DMS153 (cell line): ENCODE measurements at places on chromosomes 4 and X.

- no peak for DNase-seq
These were observed 337.8 kb downstream of the PDGFC start for GRCh38 chr4:156633847-156634246.

DNA sequence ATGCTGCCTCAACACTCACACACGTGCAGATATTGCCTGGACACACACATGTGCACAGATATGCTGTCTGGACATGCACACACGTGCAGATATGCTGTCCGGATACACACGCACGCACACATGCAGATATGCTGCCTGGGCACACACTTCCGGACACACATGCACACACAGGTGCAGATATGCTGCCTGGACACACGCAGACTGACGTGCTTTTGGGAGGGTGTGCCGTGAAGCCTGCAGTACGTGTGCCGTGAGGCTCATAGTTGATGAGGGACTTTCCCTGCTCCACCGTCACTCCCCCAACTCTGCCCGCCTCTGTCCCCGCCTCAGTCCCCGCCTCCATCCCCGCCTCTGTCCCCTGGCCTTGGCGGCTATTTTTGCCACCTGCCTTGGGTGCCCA, 14.7 kb downstream of the FGFRL1 start:
- no peak for DNase-seq

- no peak for DNase-seq
These were observed 293.4 kb upstream of the IGFBP7 start for GRCh38 chr4:57403591-57403990.

DNA sequence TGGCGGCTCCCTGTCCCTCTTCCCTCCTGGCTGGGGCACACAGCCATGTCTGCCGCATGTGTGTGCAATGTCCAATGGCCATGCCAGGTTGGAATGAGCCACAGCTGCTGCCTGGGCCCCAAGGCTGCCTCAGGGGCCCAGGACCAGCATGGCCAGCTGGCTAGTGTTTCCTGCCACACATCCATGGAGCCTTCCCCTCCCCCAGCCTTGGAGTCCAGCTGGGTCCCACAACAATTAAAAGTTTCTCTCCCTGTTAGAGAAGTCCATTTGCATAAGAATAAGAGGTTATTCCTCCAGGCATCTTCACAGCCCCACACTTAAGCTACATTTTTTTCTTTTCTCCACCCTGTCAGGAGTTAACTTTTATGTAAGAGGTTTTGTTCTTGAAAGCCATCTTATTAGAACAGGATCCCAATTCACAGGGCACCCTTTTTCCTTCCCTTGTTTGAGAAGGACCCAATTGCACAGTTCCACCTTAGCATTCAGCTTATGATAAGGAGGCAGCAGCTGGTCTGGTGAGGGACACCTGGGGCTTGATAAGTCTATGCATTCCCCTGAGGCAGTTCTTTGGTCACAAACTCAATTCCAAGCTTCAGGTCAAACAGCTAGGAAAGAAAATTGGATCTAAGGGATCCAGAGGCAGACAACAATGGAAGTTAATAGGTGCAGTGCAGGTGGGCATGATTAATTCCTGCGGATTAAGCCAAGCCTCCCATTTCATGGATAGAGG, 963.3 kb upstream of the GRIA3 start:
- DNase-seq = no peak

DNA sequence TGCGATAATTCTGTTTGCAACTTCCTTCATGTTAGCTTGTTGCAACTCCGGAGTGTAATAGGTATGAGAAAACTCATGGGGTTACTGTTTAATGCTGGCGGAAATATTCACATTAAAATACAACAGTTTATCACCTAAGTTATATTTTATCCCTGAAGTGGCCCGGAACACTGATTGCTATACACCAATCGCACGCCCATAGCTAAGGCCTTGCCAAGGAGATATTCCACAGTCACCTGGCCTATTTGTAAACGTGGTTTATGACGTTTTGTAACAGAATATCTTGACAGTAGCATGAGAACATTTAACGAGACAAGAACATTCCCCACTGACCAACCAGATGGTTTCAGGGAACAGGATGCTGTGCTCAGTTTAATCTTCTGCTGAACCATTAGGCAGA, 23.2 kb upstream of the FAM90A26 start:
- DNase-seq = no peak

DNA sequence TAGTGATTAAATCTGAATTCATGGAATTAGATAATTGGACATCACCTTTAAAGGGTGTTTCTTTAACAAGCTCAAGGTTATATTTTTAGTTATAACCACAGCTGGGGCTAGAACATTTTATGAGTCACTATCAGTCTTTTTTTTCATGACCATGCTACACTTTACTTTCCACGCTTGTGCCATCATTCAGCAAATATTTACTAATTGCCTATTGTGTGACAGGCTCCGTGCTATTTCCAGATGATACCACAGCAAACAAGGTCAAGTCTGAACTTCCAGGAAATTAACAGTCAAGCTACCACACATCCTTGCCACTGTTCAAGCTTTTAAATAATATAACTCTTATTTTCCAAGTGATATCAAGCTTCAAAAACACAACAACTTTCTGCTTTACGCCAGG, 16.5 kb downstream of the SPANXN3 start:
- DNase-seq = peak; percentile 31

GRCh38 chr4:145920205-145920604, 18.4 kb downstream of the ZNF827 start:
- DNase-seq = no peak

- no peak for DNase-seq
These were observed 142.1 kb downstream of the DCTD start for GRCh38 chr4:182775075-182775474.

DNA sequence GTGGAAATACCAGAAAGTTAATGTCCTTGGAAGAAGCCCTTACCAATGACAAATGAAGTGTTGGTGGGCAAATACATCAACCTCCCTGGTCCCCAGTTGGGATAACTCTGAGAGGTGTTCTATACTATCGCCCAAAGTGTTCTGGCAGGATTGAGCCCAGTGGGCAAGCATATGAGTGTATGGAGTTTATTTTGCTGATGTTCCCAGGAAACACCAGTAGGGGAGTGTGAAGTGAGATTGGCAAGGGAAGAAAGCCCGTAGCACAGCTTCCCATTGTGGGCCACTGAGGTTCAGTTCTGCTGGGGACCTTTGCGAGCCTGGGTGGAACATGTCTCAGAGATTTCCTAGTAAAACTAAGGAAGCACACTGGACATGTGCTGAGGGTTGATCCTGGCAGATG, 65.1 kb downstream of the ARHGAP6 start:
- no peak for DNase-seq

- DNase-seq = no peak
These were observed 603.7 kb downstream of the GRXCR1 start for GRCh38 chr4:43496188-43496587.

- no peak for DNase-seq
These were observed 58.0 kb downstream of the TAB3 start for GRCh38 chrX:30831082-30831481.

DNA sequence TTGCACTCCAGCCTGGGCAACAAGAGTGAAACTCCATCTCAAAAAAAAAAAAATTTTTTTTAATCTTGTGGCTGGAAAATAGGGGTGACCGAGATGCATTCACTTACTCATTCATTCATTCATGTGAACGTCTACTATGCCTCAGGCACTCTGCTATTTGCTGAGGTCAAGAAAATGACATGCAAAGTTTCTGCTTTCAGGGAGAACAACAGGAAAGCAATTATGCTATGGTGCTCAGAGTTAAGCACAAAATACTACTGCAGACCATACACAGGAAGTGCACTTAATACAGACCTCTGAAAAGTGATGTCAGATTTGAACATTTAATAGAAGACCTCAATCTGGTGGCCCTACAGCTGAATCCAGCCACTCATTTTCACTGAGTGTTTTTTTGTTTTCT, 59.6 kb upstream of the DUSP21 start:
- no peak for DNase-seq

DNA sequence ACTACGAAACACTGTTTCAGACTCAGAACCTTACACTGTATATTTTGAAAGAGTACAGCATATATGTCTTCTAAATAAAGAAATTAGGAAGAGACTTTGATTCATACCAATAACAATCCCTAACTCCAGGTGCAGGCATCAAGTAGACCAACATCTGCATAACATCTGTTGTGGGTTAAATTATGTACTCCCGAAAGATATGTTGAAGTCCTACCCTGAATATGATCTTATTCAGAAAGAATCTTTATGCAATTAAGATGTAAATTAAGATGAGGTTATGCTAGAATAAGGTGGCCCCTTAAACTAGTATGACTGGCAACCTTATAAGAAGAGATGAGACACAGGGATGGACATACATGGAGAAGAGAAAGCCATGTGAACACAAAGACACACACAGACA, 117.9 kb downstream of the INPP4B start:
- no peak for DNase-seq

- no peak for DNase-seq
These were observed 786 bp upstream of the ZFX start for GRCh38 chrX:24148535-24149350.

DNA sequence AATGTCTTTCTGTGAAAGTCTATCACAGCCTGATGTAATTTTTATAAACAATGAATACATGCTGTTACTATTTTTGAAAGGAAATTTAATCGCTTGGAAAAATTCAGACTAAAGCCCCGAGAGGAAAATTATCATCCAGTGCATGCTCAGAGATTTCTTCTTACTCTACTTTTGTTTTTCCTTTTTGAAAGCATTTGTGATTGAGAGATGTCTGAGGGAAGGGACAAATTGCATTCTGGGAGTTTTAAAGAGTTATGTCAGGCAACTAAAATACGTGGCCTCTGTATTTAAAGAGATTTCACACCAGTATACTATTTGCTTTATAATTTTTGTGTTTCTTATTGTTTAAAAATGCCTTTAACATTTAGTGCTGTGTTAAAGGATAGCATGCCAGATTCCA, 1.4 kb upstream of the ZFX start:
- no peak for DNase-seq

DNA sequence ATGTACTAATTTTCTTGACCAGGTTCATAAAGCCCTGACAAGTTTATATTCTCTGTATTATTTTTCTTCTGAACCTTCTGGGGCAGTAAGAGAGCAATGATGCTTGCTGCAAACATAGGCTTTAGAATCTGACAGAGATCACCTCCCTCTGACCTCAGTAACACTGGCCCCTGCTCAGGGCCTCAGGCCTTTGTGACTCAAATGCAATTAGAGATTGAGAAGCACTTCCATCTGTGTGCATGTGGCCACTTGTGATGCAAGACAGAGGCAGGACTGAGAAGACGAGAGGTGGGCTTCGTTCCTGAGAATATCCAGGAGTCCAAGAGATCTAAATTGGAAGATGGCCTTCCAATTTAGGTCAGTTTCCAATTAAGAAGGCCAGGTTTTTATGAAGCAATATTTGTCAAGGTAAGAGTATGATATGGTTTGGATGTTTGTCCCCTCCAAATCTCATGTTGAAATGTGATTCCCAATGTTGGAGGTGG, 82.8 kb upstream of the VEGFC start:
- no peak for DNase-seq

DNA sequence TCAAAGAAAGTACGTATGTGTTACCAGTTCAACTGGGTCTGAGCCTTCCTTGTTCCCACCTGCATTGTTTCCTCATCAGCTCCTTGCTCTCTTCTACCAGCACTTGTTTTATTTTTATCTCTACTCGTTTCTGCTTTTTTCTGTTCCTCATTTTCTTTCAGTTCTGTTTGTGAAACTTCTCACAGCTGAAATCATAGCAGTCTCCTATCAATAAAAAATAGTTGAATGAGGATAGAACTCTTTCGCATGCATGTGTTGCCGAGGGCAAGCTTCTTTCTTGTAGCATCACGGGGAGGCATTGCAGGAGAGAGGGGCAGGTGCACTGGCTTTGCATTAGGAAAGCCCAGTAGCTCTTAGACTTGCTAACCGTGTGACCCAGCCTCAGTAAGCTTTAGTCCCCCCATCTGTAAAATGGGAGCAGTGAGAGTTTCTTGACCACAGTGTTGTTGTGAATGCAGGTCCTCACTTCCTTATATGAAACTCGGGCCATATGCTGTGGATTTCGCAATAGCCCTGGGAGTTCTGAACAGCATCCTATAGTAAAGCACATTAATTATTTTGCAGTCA, 24.7 kb downstream of the OFD1 start:
- no peak for DNase-seq

GRCh38 chr4:182019148-182019652, 224.0 kb upstream of the TENM3 start:
- no peak for DNase-seq

- DNase-seq = no peak
These were observed 200.0 kb upstream of the LDB2 start for GRCh38 chr4:17098401-17098800.

DNA sequence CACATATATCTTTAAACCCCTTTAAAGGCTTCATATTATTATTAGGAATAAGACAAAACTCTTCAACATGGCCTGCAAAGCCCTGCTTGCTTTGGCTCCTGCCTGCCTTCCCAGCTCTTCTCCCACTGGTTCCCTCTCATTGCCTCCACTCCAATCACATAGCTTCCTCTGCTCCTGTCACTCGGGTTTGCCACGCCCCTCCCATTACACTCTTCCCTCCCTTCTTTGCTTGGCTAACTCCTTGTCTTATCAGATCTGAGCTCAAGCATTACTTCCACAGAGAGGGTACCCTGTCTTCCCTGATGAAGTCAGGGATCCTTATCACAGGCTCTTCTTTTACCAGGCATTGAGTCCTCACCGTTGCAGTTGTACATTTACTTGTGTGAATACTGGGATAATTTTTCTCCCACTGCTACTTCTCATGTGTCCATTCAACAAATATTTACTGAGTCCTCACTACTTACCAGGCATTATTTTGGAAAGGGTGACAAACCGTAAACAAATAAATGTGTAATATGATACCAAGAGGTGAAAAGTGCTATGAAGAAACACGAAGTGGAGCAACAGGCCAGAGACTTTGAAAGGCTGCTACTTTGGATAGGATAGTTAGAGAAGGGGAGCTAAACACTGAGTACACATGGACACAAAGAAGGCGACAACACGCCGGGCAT, 3.2 kb upstream of the VGLL1 start:
- DNase-seq = no peak

DNA sequence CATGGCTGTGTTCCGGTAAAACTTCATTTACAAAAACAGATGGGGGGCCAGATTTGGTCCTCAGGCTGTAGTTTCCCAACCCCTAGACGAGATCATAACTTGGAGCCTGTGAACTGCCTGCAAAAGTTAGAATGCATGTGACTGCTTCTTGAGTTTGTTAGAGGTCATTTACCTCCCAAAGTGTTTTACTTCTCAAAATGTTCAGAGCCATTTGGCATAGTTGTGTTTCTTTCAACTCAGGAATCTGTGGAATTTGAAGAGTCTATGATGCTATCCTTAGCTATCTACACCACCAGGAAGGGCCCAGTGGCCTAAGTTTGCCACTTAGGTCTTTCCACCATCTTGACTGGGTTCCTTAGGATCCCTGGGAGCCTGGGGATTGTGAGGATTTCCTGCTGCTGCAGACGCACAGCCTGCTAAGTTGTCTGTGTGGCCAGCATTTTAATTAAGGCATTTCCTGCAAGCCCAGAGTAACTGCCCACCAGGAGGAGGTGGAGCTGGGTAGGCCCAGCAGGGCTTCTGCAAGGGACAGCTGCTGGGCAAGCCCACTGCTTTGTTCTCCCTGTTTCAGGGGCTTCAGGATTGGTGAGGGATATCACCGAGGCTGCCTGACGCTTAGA, 53.1 kb downstream of the CCNI start:
- no peak for DNase-seq
